ENCODE measurements at places on chromosomes 1 and 21. TPM values are rescaled to one million over a fixed set of nuclear protein-coding genes. Genes with fewer than 3 reads are reported as not detected.

DNA sequence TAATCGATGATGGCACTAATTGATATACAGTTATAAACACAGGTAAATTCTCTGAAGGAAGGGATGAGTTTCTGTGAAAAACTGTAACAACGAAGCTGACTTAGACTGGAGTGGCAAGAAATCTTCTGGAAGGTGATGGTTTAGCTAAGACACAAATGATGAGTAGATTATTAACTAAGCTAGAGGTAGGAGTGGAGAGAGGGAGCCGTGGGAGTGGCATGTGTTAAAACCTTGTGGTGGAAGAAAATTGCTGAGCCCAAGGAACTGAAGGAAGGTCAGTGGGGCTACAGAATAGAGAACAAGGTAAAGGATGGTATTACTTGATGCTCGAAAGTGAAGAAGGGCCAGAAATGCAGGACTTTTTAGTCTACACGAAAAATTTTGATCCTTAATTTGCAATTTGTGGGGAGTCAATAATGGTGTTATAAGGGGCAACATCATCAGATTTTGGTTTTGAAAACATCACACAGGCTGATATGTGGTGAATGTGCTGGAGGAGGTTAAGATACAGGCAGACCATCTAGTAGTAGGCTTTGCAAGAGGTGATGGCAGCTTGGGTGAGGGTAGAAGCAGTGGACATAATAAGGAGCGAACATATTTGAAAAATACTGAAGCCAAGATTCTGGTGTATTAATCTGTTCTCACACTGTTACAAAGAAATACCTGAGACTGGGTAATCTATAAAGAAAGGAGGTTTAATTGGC is 93.8 kb downstream of the S1PR1 start:
- no peak for DNase-seq
- H3K27me3 ChIP-seq, result no peaks in the 10 kb centered on the region
- H3K27ac ChIP-seq, result no peak overlapping the region

DNA sequence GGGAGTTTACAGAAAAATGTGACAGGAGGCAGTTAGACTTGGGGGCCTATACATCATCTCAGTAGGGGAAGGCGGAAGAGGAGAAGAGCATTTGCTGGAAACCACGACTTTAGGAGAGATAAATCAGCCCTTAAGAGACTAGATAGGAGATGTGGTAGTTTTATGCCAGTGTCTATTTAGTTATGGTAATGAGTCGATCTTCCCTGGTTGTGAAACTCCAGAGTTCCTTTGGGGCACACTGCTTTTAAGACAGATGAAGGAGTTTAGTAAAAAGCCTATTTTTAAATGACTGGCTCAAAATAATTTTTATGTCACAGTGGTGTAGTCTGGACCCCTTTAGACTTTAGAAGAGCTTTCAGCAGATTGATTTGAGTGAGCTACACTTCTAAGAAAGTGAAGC is 7.8 kb downstream of the PGM1 start:
- H3K4me3 ChIP-seq, result no peak overlapping the region
- no peaks in the 10 kb centered on the region for H3K27me3 ChIP-seq
- H3K36me3 ChIP-seq, result no peaks in the 10 kb centered on the region
- peaks cover 5% of the 10 kb centered on the region for H3K4me1 ChIP-seq
- no peak overlapping the region for H3K27ac ChIP-seq

The AMY1A gene
- not detected for total RNA-seq

The SYTL1 gene
- 1.8 TPM for total RNA-seq

The RGS8 gene
- total RNA-seq, result 0.31 TPM

The DIP2A gene
- 18.1 TPM for total RNA-seq
